ENCODE measurements at places on chromosomes 1 and 21.
A peak's percentile ranks its signal among the peaks of the same experiment; 100 is the strongest.

DNA sequence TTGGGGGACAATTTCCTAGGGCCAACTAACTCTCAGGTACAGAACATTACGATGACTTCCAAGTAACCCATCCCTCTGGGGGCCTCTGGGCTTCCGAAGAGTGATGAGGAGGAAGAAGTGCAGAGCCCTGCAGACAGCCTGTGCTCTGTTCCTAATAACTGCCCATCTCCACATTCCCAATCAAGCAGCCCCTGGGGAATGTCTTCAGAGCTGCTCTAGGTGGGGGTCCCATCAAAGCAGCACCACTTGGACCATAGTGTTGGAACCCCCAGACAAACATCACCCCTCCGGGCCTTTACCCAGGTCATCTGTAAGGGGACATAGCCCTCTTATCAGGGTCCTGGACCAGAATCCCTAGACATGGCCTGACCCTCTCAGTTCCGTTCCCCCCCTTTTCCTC, 357.3 kb downstream of the NPHP4 start:
- DNase-seq = no peak

DNA sequence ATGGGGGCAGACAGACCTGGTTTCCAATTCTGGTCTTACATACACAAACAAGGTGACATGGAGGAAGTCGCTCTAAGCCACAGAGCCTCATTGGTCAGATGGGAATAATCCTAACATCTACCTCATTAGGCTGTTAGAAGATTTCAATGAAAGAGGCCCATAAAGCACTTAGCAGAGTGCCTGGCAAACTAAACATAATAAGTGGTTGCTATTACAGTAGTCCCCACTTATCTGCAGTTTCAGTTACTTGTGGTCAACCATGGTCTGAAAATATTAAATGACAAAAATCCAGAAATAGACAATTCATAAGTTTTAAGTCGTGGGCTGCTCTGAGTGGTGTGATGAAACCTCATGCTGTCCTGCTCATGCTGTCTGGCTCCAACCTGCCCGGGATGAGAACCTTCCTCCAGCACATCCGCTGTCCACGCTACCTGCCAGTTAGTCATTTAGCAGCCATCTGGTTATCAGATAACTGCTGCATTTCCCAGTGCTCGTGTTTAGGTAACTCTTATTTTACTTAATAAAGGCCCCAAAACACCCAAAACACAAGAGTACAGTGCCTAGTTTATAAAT, 112.3 kb downstream of the DDX20 start:
- no peak for DNase-seq

DNA sequence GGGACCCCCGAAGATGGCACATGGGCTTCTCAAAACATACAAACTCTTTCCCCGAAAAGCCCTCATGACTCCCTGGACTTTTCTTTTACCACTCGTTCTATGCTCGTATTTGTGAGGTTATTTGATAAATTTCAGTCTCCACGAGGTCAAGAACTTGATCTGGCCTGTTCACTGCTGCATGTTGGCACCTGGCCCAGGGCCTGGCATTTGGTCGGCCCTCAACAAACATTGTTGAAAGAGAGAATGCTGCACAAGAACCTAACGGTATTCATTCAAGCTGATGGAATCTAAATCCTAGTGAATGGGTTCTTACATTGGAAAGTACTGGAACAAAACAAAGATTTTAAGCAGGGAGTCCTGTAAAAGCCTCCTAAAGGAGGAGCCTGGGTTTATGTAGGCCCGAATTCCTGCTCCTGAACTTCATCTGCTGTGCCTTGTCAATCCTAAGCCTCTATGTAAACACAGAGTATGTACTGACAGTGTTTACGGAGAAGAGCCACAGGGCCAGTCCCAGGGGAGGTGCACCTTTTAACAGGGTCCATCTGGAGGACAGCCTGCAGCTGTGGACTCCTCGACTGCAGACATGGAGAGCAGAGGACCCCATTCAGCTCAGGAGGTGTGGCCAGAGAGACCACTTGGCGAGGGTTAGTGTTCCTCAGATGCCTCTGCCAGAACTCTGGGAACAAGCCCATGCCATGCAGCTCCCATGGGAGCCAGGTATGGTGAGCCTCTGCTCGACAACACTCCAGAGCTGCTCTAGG, 46.9 kb downstream of the L1TD1 start:
- DNase-seq = no peak

GRCh38 chr1:236150986-236151385, 8.6 kb downstream of the GPR137B start:
- no peak for DNase-seq

GRCh38 chr1:52532731-52533327, 20.1 kb downstream of the TUT4 start:
- no peak for DNase-seq

GRCh38 chr1:41647221-41648135, 163.0 kb upstream of the EDN2 start:
- DNase-seq = no peak

DNA sequence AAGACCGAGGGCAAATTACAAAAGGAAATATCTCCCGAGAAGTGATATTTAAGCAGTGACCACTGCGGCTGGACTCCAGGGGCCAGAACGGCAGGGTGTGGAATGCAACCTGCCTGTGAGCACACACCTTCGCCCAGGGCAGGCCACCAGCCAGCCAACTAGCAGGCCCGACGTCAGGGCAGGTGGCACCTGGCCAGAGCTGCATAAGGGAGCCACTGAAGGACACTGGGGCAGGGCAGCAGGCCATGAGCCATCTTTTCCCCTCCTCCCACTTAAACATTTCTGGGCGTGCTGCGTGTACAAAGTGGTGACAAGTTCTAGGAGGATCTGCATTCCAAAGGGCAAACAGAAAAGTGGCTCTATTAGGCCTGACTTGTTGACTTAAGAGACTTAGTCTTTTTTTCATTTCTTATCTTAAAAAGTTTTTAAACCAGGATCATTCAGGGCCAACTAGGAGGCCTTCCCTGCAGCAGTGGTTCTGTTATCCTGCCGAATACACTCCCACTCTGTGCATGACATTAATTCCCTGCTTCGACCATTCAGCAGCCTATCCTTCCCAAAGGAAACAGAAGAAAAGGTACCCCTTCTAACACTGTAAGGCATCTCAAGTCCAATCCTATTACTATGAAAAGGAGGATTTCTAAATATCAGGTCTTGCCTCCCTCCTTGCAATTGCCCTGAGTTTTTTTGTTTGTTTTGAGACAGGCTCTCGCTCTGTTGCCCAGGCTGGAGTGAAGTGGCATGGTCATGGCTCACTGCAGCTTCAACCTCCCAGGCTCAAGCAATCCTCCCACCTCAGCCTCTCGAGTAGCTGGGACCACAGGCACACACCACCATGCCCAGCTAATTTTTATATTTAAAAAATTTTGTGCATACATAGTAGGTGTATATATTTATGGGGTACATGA, 96.3 kb downstream of the BCAR3 start:
- DNase-seq = no peak

- DNase-seq = peak; percentile 59
Measured at GRCh38 chr1:206583707-206584648, 28.3 kb downstream of the EIF2D start.

- DNase-seq = no peak
Measured at GRCh38 chr21:21688889-21689288, 690.7 kb downstream of the NCAM2 start.

DNA sequence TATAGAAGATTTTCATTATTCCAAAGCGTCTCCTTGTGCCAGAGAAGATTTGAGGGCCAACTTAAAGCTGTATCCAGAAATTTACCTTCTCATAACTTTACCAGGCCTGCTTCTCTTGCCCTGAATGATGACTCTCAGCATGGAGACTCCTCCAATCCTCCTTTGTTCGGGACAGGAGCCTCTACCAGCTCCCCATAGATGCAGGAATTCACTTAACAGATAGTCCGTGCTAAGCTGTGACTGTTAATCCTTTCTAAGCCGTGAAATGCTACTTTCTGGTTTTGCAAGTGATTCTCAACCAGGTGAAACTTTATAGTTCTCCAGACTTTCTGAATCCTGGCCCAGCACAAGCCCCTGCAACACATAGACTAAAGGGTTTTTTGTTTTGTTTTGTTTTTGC, 31.8 kb upstream of the KCND3 start:
- DNase-seq = no peak

GRCh38 chr1:27130798-27131197, 24.1 kb downstream of the SLC9A1 start:
- DNase-seq = no peak

DNA sequence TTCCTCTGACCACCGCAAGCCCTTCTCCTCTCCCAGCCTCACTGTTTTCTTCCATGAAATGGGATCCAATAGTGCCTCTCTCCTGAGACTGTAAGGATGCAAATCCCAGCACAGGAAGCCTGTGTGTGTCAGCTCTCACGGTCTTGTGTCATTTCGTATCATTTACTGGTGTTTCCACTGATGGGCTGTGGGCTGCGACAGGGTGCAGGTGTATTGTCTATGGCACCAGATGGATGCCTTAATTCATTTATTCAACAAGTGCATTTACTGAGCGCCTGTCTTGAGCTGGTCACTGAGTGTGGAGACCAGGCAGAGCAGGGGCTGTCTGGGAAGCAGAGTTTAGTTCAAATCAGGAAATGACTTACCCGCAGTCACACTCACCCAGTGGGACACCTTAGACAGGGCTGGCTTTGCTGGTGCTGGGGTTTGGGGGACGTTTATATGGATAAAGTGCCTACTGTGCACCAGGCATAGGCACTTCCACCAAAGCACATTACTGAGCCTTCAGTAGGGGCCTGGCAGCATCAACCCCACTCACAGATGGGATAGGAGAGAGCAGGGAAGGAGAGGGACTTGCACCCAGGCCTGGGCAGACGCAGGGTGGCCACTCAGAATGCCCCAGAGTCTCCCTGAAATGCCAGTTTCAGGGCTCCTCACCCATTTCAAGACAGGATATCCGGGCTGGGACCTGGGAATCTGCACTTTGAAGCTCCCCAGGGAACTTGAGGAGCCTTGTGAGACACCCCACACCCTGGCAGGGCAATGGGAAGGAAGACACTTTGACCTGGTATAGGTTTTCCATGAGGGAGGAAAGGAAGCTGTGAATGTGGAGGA, 398.9 kb downstream of the MATN1 start:
- DNase-seq = no peak

DNA sequence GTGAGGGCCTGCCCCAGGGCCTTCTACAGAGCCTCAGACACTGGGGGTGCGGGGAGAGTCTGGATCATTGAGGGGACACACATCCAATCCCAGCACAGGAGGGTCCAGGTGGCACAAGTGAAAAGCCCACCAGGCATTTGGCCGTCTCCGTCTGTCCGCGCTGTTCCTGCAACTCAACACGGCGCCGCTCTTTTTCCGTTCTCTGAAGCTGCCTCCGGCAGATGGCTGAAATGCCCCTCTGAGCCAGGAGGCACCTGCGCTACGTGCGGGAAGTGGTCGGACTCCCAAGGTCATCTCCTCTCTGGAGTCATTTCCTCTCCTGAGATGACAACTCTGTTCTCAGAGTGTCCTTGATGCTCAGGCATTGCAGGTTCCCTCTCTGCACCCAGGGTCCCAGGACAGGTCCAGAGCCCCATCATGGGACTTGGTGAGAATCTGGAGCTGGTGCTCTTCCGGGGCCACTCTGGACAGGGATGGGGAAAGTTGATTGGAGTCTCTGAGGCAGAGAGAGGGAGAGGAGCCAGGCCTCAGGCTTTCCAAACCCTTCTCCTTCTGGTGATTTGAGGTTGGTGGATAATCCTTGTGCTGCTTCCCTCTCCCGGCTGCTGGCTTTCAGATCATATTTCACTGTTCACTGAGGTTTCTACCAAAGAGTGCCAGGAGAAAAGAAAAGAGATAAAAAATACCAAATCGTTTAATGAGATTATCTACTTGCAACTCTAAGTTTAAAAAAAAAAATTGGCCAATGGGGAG, 14.0 kb upstream of the MIXL1 start:
- DNase-seq = no peak

DNA sequence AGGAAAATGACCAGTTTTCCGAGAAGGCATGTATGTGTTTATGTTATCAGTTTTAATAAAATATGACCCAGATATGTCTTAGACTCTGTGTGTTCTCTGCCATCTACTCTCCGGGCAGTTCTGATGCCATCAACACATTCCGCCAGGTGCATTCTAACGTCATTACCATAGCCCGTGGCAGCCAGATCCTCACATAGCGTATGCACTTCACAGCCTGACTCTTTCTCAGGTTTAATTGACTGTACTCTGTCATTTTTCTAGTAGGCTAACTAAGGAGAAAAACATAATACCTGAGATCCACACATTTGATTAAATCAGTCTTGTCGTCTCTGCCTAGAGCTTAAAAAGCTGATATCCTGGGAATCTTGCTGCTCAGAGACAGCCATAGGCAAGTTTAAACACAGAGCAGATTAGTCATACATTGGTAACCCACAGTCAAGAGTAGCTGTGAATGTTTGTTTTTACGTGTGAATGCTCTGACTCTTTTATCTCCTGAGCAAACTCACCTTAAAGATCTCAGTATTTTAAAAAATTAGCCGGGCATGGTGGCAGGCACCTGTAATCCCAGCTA, 175.9 kb downstream of the GREM2 start:
- no peak for DNase-seq

DNA sequence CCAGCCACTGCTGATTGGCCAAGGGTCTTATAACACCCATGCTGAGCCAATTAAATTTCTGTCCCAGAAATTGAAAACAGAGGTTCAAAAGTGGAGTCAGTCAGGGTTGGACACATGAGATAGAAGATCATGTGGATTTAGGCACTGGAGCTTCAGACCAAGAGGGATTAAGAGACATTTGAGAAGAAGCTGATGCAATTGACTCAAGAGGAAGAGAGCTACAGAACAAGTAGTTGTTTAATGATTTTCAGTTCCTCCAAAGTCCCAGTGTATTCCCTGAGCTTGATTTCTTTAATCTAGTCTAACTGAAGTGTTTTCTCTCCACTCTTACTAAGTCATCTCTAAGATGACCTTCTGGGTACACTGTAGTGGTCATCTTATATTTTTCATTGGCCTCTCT, 227.1 kb downstream of the DUSP10 start:
- DNase-seq = no peak

DNA sequence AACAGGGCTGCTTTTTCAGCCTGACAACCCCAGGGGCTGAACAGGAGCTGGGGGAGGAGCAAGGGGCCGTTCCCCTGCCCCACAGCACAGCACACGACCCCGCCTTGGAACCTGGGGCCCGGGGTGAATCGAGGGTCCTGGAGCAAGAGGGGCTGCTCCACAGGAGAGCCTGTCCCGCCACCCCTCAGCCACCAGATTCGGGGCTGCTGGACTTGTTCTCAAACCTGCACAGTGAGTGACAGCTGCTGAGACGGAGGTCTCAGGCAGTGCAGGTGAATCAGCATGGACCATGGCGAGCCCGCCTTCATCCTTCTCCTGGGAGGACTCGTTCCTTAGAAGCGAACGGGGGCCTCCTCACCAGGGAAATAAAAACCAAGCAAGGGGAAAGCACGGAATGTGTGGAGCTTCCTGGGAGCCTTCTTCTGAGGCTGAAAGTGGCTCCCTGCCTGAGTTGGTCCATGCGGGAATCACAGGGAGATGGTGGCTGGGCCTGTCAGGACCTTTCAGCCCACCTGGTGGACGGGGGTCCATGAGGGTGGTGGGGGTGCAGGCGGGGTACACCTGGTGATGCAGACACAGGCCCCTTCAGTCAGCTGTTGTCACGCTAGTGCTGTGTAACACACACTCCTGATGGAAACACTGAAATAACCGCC, 125.4 kb downstream of the SIK1 start:
- DNase-seq = no peak

- no peak for DNase-seq
Measured at GRCh38 chr1:172902861-172903381, 147.8 kb downstream of the TNFSF18 start.

- no peak for DNase-seq
Measured at GRCh38 chr1:201499795-201500669, 6.9 kb downstream of the CSRP1 start.

GRCh38 chr1:47545912-47546483, 108.2 kb downstream of the FOXD2 start:
- no peak for DNase-seq

- no peak for DNase-seq
Measured at GRCh38 chr1:109529881-109530456, 9.7 kb upstream of the GPR61 start.
